ENCODE measurements at places on chromosomes 7 and 10.

DNA sequence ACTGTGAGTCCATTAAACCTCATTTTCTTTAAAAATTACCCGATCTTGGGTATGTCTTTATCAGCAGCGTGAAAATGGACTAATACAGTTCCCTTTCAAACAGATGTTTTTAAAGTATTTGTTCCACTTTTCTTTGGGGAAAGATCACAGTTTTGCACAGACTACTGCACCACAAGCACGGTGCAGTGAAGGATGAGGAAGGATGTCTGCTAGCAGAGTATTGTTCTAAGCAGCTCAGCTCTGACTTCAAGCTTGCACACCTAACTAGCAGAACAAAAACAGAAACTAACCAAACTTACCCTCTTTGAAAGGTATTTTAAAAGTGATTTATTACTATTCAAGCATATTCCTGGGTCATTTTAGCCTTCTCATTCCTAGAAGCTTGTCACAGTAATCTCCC, 20.0 kb downstream of the THNSL1 start:
- no peak for DNase-seq

DNA sequence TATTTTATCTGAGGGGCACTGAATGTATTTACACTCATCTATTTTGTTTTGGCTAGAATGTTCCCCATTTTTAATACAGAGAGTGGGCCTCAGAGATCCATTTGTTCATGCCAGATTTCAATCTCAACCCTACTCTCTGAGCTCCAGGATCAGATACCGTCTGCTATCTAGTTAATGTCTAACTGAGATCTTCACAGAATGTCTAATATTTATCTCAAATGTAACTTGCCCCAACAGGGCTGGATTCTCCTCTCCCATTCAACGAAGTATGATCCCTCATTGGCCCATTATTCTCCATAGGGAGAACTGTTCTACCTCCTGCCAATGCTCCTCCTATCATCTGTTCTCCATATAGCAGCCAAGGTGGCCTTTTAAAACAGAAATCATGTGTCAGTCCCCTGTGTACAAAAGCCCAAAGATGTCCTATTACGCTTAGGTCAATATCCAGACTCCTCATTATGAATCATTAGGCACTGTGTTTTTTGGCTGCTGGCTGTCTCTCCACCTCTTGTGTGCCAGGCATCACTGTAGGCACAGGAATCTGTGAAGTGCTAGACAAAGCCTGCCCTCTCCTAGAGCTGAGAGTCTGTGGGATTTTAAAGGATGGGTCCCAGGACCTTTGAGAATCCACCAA, 169.3 kb upstream of the AGK start:
- DNase-seq: no peak

- DNase-seq: no peak
Measured at GRCh38 chr10:49599546-49599945, 10.6 kb upstream of the SLC18A3 start.

DNA sequence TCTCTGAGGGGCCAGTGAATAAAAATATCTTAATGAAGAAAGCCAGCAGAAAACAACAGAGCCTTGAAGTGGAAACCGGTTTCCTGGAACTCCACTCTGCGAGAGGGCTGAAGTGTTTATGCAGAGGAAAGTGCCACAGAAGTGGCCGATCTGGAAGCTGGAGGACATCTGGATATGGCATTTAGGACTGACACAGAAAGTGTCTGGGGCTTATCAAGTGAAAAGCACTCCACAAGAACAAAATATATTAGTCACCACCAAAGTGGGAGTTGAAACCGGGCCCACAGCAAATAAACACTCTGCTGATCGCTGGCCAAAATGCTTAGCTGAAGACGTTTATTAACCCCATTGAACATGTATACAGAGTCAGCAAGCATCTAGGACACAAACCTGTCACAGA, 7.8 kb downstream of the NOD1 start:
- DNase-seq: no peak

DNA sequence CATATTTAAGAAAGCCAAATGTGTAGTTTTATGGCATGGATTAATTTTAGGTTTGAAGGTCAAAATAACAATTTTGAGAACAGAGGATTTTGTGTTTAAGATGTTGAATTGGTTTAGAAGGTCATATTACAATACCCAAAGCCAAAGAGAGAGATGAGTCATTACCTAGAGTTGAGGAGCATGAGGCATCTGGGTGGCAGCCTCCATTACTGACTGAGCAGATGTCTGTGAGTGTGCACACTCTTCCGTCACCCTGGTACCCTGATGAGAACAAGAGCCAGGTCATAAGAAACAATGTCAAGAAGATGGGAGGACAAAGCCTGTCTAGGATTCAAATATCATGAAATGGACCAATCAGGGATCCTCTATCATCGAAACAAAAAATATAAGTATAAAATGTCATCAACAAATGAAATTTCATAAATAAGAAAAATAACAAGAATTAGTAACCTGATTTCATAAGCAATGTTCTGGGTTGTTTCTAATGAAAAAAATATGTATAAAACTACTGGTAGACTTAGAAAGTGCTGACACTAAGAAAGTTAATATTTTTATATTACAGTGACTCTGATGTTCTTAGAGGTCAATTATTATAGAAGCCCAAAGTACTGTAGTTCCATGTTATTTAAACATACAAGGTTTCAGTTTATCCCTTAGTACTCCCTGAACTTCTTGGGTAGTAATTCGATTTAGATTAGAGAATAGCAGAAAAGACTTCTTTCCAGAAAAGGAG, 20.0 kb downstream of the CUBN start:
- DNase-seq: no peak

GRCh38 chr7:111666260-111666659, 104.0 kb upstream of the IMMP2L start:
- no peak for DNase-seq

DNA sequence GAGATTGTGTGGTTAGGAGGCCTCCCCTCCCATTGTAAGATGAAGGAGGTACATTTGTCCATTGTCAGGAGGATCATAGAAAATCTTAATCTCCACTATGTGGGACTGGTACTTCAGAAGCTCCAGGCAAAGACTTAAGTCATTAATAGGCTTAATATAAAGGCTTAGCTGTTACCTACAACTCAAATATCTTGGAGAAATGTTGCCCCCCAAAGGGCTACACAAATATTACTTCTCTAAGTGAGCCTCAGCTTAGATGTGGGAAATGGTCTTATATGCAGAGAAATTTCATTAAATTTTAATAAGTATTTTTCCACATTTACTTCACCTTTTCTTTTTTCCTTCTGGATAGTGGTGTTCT, 27.2 kb downstream of the TAS2R41 start:
- DNase-seq: no peak

- no peak for DNase-seq
Measured at GRCh38 chr10:649798-650440, 39.5 kb downstream of the DIP2C start.

GRCh38 chr10:21314906-21315644, 210.4 kb downstream of the SKIDA1 start:
- DNase-seq: no peak

All from activated CD8-positive, alpha-beta memory T cell treated with anti-CD3 and anti-CD28 coated beads for 1 hour (primary cell).